Bronchial smooth muscle cell (primary cell): ENCODE measurements at places on chromosomes 5 and 9. TPM values are rescaled to one million over a fixed set of nuclear protein-coding genes. Genes with fewer than 3 reads are reported as not detected.

Gene MACIR
- 5.3 and 5.8 TPM in 2 replicates for total RNA-seq

Gene MARCOL
- total RNA-seq, result not detected in 2 replicates

Gene WDR55
- total RNA-seq, result 19.0 and 22.4 TPM in 2 replicates

Gene AQP3
- 6.6 and 11.2 TPM in 2 replicates for total RNA-seq

Gene PITX1
- total RNA-seq, result 0.47 and 4.1 TPM in 2 replicates

Gene IFNA16
- not detected in 2 replicates for total RNA-seq

Gene BDP1
- 9.0 and 13.9 TPM in 2 replicates for total RNA-seq

Gene MRPL41
- total RNA-seq, result 32.7 and 62.6 TPM in 2 replicates
